ENCODE measurements at places on chromosomes 1 and 21.

DNA sequence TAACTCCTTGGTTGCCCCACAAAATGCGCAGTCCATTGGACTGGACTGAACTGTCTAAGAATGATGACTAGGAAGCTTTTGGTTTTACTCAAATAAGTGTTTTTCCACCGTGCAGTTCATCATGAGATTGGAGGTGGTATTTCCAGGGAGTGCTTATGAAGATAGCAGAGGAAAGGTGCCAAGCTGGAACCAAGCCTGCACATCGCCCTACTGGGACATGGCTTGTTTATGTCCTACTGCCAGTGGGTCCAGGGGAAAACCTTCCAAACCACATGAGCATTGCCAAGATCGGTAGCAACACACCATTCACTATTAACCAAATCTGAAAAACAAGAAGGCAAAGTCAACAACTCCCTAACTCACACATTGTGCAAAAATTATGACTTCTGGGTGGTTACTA, 54.7 kb upstream of the DSCAM start:
- no peaks in the 10 kb centered on the region for H3K36me3 ChIP-seq
- DNase-seq = no peak
- H3K27me3 ChIP-seq = peaks cover 4% of the 10 kb centered on the region
- no peak overlapping the region for H3K4me3 ChIP-seq
- no peak overlapping the region for H3K27ac ChIP-seq

DNA sequence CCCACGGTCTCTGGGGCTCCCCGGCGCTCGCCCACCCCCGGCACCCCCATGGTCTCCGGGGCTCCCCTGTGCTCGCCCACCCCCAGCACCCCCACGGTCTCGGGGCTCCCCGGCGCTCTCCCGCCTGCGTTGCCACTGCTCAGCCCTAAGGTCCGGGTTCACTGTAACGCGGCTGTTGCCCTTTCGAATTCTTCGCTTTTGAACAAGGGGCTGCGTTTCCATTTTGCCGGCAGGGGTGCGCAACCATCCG, 5.2 kb upstream of the FTCD start:
- H3K4me3 ChIP-seq = no peak overlapping the region
- peaks cover 2% of the 10 kb centered on the region for H3K27me3 ChIP-seq
- no peaks in the 10 kb centered on the region for H3K4me1 ChIP-seq
- DNase-seq = no peak
- peaks cover 12% of the 10 kb centered on the region for H3K36me3 ChIP-seq

DNA sequence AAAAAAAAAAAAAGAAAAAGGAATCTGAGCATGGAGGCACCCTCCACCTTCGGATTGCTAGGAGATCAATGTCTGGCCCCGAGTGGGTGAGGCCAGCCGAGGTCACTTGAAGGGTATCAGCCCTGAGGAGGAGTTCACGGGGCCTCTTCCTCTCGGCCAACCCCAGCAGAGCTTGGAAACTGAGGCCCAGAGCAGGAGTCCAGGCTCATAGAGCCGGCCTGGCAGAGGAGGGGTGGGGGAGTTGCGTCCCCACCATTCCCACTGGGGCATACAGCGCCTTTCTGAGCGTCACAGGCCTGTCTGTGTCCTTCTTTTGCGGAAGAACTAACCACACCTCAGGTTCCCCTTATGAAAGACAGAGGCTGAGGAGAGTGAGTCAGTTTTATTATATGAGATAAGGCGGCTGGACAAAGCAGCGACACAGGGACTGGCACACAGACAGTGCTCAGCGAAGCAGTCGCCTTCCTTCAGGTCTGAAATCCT, 17.1 kb upstream of the EPHA2 start:
- H3K4me3 ChIP-seq = no peak overlapping the region
- peaks cover 21% of the 10 kb centered on the region for H3K27me3 ChIP-seq
- H3K4me1 ChIP-seq = peaks cover 10% of the 10 kb centered on the region
- no peak for DNase-seq
- no peak overlapping the region for H3K27ac ChIP-seq

- peaks cover 5% of the 10 kb centered on the region for H3K4me1 ChIP-seq
- no peak overlapping the region for H3K4me3 ChIP-seq
- no peak for DNase-seq
Measured at GRCh38 chr1:205998457-205999241, 4.5 kb downstream of the RAB7B start.

All from memory B cell (primary cell).